ENCODE measurements at places on chromosomes 12 and 14.

GRCh38 chr14:24196071-24197055, 1.1 kb upstream of the TM9SF1 start:
- no peak for DNase-seq

GRCh38 chr12:88325816-88326189, 183.7 kb downstream of the TMTC3 start:
- no peak for DNase-seq

GRCh38 chr14:57831981-57832380, 33.9 kb downstream of the SLC35F4 start:
- no peak for DNase-seq

DNA sequence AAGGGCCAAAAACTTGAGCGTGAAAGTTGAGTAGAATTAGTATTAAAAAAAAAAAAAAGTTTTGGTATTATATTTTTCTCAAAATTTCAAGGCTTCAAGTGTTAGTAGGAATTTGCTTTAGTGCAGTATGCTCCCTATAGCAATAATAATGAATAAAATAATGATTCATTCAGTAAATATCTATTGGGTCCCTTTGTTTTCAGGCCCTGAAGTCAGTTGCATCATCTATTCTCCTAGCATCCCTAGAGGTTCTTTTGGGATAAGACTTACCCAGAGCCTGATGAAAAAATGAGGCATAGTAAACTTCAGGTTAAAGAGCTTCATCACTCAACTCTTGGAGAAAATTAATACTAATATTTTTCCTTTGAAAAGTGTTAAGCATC, 1.1 kb downstream of the KMT5A start:
- DNase-seq = no peak

Measured in HFF-Myc (cell line).